ENCODE measurements at places on chromosomes 2 and 18.

DNA sequence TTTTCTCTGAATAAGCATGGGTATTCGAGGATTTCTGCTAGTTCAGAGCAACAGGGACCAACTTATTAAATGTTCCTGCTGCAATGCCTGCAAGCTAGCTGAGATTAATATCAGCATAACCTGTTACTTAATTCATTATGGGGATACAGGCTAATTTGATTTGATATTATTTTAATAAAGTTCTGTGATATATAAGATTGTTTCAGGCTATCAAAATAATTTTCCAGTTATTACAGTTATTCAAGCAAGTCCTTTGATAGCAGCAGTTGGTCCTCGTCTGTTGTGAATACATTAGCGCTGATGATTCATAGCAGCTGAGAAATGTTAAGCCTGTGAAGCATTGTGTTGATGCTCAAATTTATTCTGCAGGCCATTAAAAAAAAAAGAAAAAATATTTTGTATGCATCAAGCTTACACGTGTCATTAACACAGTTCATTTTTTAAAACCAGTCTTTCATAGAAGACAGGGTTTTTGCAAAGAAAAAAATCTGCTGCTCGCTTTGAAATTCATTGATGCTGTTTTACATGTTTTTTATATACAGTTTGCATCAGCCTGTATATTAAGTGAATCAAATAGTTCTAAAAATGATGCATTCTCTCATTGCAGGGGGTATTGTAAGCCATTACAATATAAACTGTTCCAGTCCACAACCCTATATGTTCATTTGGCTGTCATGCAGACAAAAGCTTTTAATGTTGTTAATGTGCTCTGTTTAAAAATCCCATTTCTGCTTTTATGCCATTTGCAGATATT lies 482.5 kb downstream of the BCL11A start:
- DNase-seq: no peak

GRCh38 chr18:77037567-77037966 lies 95.0 kb downstream of the MBP start:
- no peak for DNase-seq

- no peak for DNase-seq
These were observed 37.5 kb downstream of the TCF4 start for GRCh38 chr18:55550471-55550870.

DNA sequence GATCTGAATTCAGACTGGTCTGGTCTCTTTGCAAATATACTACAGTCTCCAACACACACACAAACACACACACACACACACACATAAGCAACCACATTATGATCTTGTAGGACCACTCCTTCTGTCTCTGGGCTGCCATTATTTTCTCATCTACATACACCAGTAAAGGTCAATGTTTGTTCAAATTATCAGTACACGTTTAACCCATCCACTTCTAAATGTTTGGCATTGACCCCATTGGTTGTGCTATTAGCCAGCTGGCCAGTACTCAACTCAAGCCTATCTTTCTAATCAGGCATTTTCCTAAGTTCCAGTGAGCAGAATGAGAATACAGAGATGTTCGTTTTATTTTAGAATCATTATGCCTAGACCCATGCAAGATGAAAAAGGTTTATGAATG lies 186.4 kb downstream of the CNTNAP5 start:
- DNase-seq: no peak

GRCh38 chr18:32760391-32760790 lies 12.4 kb downstream of the KLHL14 start:
- DNase-seq: no peak

DNA sequence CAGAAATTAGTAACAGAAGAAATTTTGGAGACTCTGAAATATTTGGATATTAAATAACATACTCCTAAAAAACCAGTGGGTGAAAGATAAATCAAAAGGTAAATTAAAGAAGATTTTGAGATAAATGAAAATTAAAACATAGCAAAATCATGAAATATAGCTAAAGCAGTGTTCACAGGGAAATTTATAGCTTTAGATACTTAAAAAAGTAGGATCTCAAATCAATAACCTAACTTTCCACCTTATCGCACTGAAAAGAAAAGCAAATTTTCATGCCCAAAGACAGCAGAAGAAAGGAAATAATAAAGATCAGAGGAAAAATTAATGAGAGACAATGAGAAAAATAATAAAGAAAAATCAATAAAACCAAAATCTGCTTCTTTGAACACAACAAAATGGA lies 135.1 kb upstream of the KLF7 start:
- no peak for DNase-seq

DNA sequence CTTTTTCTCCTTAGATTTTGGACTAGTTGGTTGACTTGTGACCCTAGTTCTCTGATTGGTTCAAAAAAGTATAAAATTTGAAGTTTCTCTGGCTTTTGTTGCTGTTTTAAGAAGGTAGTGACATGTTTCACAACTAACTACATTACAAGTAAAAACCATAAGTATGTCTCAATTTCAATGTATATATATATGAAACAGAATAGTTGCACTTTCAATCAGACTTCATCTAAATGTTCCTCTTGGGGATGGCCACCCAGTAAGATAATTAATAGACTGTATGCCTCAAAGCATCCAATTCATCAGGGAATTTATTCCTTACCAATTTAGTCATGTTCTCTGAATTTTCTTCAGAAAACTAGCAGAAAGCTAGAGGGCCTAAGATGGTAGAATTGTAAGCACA lies 259.7 kb downstream of the RPRM start:
- DNase-seq: no peak

GRCh38 chr2:71496156-71496770 lies 42.9 kb downstream of the DYSF start:
- no peak for DNase-seq

DNA sequence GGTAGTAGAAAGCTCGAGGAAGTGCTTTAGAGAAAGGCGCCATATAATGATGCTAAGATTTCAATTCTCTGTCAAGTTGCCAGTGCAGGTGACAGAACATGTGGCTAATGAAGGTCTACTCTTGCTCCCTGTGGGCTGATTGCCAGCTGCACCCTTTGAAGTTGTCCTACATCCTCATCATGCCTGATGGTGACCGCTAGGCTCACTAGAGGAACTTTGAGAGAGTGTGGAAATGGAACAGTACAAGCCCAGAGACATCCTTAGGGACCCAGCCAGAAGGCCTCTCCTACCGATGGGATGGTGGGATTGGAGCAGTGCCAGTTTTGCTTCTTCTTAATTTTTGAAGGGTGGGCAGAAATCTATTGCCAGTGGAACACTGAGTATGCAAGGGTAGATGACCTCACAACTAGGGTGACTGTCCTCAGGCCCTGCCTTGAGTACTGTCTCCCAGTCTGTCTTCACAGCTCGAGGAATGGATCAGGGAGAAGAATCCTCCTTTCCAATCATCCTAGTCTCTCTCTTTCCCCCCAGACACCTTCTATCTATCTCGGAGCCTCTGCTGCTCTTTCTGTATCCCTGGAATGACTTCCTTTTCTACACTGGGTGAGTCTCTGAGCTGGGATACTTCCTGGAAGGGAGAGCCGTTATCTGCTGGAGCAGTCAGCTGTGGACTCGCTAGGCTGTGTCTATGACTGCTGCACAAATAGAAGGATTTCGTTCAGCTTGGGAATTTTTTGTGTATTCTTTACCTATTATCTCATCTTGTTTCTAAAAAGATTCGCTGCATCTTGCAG lies 33.5 kb downstream of the LGALSL start:
- DNase-seq: no peak

DNA sequence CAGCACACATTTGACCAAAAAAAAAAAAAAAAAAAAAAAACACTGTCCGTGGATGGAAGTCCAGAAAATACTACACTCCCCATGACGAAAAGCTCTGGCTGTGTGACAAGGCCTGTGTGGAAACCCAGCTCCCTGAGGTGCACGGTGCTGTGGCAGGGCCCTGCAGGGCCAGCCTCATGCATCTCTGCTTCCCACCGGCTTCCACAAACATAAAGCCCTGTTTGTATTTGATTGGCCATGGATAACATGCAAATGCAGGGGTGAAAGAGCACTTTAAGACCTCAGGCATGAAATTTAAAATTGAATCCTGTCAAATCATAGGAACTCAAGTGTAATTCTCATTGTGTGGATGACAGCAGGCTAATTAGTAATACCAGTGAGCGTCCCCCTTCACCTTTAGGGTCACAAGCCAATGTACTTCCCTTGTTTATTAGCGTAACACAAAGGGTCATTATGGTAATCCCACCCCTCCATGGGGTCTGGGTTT lies 757.2 kb downstream of the GALR1 start:
- no peak for DNase-seq

DNA sequence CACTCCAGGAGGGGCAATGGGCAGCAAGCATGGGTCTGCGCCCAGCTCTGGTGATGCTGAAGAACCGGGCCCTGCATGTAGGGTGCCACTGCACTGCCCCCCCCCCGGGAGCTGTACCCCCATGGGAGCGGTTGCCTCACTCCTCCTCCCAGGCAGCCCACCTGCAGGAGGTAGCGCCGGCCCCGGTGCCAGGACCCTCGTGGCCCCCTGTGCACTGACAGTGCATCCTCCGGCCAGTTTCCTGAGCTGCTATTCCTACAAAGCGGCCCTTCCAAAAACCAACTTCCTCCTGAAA lies 109.4 kb downstream of the ZNF516 start:
- DNase-seq: no peak

- no peak for DNase-seq
These were observed 3.9 kb downstream of the HEATR5B start for GRCh38 chr2:37080266-37080665.

- no peak for DNase-seq
These were observed 189.0 kb upstream of the CTAGE1 start for GRCh38 chr18:22606563-22607283.

DNA sequence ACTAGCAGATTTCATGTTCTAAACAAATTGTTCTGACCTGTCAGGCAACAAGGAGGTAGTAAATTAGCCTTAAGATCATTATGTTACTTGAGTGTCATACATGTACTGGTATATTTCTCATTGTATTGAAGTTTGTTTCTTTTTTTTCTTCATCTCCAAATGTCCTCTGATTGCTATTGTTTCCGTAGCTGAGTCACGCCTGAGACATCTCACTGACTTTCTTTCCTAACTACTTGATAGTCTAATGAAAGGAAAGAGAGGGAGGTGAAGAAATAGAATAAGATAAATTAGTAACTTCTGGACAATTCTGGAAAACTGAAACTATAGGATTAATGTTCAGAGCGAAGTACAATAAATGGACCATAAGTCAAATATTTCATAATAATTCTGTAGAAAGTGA lies 1049.9 kb downstream of the TSN start:
- DNase-seq: no peak

GRCh38 chr2:237492137-237492890 lies 5.3 kb downstream of the MLPH start:
- DNase-seq: no peak

DNA sequence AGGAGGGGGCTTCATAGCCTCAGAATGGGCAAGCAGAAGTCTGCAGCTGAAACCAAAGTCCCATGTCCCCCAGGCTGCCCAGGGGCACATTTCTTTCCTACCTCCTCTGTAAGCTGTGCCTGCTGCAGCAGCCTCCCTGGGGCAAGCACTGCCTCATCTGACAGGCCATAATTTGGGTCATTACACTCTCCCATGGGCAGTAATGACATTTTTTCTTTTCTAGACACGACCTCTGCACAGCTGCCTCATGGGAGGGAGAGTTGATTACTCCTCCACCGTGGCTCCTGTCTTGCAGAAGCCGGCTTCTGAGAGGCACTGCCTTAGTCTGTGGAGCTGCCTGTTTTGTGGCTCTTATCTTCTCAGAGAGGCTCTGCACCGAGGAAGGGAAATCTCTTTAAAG lies 268.9 kb downstream of the TDRD15 start:
- DNase-seq: no peak

DNA sequence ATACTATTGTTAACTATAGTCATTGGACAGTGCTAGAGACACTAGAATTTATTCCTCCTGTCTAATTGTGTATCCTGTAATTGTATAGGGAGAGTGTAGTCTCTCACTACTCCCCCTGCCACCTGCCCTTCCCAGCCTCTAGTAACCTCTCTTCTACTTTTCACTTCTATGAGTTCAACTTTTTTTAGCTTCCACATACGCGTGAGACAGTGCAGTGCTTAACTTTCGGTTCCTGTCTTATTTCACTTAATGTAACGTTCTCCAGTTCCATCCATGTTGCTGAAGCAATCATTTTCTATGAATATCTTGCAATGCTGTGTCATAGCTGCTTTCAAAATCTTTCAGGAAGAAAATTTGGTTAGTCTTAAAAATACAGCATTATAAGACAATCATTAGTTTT lies 22.8 kb upstream of the RUFY4 start:
- peak; percentile 36 for DNase-seq

GRCh38 chr2:4762951-4763376 lies 929.2 kb upstream of the SOX11 start:
- no peak for DNase-seq

- no peak for DNase-seq
These were observed 111.5 kb downstream of the MBD5 start for GRCh38 chr2:148132412-148132811.

DNA sequence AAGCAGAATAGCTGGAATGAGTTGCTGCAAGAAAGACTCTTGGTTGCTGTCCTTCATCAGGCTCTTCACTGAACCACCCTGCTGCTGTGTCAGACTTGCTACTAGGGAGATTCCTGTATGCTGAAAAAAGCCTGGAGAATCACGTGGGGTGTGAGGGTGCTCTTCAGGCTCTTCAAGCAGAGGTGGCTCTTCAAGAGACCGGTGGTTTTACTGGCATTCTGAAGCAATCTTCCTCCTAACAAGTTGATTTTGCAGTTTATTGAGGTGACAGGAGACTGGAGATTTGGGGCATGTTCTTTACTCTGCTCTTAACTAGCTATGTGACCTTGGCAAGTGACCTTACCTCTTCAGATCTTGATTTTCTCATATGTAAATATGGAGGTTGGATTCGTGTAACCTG lies 14.1 kb downstream of the TMEM178A start:
- no peak for DNase-seq

DNA sequence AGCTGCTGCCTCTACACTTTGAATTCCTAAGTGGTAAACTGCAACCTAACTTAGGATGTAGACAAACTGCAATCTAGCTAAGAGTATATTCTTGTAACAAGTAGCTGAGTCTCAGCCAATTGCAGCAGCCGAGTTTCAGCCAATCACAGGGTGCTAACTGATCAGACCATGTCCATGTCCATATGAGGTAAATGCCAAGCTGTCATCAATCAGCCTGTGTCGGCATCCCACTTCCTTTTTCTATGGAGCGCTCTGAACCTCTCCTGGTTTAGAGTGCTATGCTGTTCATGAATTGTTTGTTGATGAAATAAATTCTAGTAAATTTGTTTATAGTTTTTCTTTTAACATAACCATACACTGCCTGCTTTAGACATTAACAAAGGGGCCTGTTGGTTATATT lies 408.8 kb downstream of the NBAS start:
- no peak for DNase-seq

- no peak for DNase-seq
These were observed 454.9 kb upstream of the CHAC2 start for GRCh38 chr2:53312721-53313120.

GRCh38 chr18:5895299-5895875 lies at the start of gene TMEM200C:
TMEM200C (minus strand) TSS chr18:5895522; CDS start chr18:5892063, 3,459 bp downstream.
- no peak for DNase-seq

GRCh38 chr2:48205137-48205798 lies 299.0 kb upstream of the FBXO11 start:
- no peak for DNase-seq

GRCh38 chr2:63049211-63049969 lies 1.2 kb upstream of the OTX1 start:
- no peak for DNase-seq
